ENCODE measurements at places on chromosomes 3 and 15.

DNA sequence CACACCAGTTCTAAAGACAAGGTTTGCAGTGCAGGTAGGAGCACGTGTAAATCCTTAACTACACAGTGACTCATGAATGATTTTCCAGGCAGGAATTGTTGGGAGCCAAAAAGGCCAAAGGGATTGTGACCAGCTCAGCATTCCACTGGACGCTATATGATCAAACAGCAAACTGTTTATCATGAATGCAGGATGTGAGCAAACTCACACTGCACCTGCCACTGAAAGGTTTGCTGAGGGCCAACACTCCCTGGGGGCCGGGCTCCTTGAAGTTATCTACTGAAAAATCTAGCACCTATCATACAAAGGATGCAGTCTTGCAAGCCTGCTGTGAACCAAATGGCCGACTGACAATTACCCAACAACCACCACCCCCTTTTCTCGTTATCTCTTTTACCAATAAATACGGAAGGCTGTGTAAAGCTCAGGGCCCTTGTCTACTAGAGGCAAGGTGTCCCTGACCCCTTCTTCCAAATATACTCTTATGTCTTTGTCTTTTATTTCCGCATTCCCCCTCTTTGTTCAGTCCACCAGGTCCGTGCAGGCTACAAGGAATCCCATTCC, 11.5 kb upstream of the DNASE1L3 start:
- DNase-seq = no peak

DNA sequence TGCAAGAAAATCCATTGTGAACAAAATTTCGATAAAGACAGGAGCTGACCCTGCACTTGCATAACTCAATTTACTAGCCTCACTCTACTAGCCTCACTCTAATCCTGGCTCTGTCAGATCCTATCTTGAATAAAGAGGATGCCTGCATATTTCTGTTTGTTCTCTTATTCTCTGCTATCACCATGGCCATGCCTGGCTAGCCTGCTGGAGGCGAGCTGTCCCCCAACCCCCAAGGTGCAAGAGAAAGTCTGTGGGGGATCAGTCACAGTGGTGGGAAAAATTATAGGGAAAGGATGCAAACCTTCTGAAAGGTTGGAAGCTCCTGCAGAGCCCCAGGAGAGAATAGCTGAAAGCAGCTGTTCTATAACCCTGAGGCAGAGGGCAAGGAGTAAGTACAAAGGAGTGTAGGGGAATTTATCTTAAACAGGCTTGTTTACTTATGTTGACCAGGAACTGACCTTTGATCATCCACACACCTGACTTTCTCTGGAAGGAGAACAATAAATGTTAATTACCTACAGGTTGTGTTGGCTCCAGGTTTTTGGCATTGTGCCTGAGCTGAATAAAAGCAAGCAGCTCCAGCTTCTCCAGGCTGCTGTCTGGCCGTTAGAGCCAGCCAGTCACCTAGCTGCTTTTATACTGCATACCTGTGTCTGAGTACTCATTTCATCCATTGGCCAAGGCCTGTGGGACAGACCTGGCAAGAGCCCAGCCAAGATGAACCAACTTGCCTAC, 137.7 kb upstream of the RASGRP1 start:
- no peak for DNase-seq

DNA sequence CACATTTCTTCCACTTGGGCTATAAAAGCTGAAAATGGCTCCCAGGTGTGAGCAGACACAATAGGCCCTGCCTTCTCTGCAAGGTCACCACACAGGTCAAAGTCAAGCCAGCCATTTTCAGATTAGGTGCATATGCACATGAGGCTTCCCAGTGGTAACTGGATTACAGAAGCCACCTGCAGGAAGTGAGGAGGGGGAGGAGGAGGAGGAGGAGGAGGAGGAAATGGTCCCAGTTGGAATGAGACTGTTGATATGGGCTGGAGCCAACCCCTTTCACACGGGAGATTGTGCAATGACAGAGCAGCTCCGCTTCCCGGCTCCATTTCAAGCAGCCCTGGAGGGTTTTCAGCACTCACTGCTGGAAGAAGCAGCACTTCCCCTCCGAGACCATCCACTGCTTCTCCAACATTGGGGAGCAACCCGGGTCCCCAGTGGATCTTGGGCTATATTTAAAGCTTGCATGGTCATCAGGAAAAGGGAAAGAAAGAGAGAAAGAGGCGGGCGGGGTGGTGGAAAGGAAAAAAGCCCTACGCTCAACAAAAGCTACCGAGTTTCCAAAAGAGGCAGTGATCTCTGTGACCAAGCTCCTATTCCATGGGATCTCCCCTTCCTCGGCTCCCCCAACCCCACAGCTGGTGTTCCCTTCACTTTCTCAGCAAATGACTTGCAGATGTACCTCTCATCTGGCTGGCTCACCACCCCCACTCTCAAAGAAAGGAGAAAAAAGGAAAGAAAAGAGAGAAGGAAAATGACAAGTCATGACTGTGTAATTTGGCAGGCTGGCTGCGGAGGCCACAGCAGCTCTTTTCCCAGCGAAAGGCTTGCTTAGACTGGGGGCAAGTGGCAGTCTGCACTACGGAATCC, 58.3 kb downstream of the LRIG1 start:
- DNase-seq = no peak

GRCh38 chr3:123431658-123432324, 17.1 kb downstream of the ADCY5 start:
- DNase-seq = no peak

GRCh38 chr3:33758864-33759263, 39.6 kb upstream of the PDCD6IP start:
- DNase-seq = no peak

DNA sequence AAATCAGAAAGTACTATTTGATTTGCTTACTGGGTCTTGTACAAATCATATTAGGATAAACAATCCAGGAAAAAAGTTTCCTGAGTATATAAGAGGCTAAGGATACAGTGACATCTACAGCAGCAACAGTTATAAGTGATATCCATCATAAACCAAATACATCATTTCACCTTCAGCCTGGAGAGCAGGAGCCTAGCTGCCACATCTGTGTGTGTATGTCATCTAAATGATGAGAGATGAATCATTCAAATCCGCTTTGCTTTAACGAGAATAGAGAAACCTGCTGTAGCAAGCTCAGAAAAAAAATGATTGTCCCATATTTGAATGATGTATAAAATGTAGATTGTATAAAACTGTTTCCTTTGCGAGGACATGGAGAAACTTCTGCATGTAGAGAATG, 841.4 kb downstream of the SI start:
- DNase-seq = no peak

GRCh38 chr15:63703641-63704240, 106.6 kb downstream of the FBXL22 start:
- DNase-seq = no peak

DNA sequence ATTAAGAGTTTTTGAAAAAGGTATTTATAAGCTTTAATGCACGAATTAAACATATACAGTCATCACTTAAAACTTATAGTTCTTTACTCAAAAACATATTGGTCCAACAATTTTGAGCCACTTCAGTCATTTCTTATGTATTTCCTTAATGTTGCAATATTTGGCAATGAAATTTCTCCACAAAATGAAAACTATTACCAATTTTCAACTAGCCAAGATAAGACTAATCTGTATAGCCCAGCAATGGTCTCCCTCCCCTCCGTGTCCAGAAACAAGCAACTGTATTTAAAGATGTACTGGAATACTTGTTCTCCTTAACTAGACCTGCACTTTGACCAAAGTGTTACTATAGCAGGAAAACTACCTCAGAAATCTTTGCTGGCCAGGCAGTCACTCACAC, 9.2 kb downstream of the ARF4 start:
- no peak for DNase-seq

GRCh38 chr3:42745291-42745745, 27.7 kb downstream of the CCDC13 start:
- DNase-seq = no peak

DNA sequence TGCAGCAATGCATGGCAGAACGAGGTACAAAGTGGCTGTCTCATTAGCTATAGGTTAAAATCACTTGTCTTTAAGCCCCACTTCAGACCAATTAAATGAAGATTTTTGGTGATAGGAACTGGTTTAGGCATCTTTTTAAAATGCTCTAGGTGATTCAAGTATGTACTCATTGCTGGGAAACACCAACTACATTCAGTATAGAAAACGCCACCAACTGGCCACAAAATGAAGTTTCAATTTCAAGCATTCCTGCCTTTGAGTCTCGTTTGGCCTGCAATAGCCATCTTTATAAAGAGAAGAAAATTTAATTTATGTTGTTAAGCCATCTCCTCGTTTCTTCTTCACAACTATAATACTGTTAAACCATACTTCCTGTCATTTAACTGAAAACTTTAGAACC, 587.9 kb downstream of the GBE1 start:
- no peak for DNase-seq

- no peak for DNase-seq
Measured at GRCh38 chr3:57935539-57935938, 72.7 kb upstream of the FLNB start.

- no peak for DNase-seq
Measured at GRCh38 chr3:100899440-100900091, 93.7 kb downstream of the ABI3BP start.

DNA sequence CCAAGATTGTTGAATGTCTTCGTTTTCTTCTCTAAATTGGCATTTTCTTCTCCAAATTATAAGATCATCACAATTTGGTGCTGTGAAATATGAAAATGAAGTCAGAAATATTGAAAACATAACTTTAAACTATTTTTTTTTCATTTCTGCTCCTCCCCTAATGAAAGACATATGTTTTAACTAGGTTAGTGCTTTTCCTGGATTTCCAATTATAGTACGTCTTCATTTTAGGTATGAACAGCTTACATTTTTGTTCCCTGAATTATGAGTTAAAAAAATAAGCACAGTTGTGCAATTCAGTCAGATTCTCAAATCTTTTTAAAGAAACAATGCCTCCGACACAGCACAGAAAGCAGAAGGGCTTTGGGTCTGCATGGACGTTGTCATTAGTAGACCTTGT, 83.5 kb upstream of the CFAP20DC start:
- no peak for DNase-seq

DNA sequence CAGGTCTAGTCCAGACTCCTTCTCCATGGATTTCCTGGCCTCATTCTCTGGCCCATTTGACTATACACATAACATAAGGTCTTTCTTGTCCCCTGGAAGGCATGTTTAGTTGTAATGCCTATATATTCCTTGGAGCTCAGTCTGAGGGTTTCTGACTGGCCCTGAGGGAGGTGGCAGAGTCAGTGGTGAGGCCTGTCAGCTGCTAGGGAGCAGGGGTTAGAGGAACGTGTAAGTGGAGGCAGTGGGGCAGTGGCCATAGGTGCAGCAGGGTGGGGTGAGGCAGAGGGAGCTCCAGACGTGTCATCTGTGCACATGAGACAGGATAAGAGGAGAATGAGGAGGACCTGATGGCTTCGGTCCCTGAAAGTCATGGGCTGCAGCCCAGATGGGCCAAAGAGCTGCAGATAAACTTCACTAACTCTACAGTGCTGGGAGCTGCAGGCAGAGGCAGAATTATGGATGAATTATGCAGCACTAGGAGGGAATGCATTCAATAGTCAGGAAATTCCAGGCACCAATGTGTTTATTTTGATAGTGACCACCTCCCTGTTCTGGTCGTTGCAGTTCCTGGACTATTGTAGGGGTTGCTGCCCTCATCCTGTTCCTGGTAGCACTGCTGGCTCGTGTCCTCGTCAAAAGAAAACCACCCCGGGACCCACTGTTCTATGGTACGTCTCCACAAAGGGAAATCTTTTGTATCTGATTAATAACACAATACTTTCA, 4.9 kb downstream of the TM6SF1 start:
- DNase-seq = no peak

- DNase-seq = no peak
Measured at GRCh38 chr15:38490242-38490922, 36.5 kb downstream of the FAM98B start.

- DNase-seq = no peak
Measured at GRCh38 chr15:28942571-28942970, 56.8 kb downstream of the APBA2 start.

DNA sequence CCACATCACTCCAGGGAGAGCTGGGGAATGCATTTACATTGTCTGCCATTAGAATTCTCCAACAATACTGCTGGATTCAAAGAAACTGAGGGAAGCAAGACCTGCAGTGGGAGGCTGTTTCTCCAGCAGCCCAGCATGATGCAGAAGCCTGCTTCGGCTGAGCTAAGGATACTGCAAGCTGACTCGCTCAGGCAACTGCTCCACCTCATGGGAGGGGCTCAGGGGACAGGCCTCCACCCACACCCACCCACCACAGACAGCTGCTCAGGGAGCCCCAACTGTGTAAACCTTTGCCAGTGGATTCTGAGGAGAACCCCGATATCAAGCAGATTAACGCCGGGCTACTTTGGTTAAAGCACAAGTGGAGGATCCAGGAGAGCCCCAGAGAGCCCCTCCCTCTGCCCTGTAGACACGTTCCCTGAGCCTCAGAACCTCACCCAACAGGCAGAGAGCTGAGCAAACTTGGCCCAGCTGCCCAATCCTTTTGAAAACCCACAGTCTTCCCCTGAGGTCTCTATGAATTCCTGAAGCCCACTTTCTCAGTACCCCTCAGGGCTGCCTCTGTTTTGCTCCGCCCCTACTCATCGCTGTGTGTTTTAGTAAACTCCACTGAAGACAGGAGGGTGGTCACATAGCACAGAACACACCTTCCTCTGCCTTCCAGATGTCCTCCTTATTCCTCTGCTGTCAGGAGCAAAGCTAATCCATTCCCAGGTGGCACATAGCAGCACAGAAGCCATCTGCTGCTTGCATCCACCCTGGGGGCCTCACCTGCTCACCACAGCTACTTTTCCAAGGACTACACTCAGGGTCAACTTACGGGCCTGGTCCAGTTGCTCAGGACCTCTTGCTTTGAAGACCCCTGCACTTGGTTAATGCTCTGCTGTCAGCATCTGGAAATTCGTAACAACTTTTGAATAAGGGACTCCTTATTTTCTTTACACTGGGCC, 269.0 kb downstream of the ABHD5 start:
- DNase-seq = peak; percentile 32

- no peak for DNase-seq
Measured at GRCh38 chr3:138877226-138877625, 42.5 kb upstream of the PIK3CB start.

DNA sequence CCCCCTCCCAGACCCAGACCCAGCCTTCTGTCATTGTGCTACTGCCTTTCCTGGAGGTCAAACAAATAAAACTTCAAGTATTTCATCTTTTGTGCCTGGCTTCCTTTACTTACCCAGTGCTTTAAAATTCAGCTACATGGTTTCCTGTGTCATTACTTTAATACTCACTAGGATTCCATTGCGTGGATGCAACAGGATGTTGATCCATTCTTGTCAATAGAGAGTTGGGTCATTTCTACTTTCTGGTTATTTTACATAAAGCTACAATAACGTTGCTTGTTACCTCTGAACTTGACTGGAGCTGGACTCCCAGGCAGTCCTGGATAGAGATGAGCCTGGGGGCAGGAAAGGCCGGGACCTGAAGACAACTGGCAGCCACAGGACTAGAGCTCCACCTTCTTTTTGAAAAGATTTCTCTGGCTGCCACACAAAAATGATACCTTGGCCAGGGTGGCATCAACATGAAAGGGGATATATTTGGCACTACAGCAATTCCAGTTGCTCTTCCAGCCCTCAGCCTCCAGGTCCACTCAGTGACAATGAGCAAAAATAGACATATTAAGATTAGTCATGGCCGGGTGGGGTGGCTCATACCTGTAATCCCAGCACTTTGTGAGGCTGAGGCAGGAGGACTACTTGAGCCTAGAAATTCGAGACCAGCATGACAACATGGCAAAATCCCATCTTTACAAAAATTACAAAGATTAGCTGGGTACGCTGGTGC, 23.3 kb upstream of the HEG1 start:
- no peak for DNase-seq

GRCh38 chr15:40815042-40815698, 7.9 kb upstream of the DNAJC17 start:
- DNase-seq = no peak

Measured in DMS 273 treated with DMSO at 0.1 percent for 48 hours (cell line).